ENCODE measurements at places on chromosomes 11 and 22. TPM values are rescaled to one million over a fixed set of nuclear protein-coding genes. Genes with fewer than 3 reads are reported as not detected.
A peak's percentile ranks its signal among the peaks of the same experiment; 100 is the strongest.

GRCh38 chr11:69512136-69512535 is 30.7 kb downstream of the LINC01488 start:
- no peak for DNase-seq

GRCh38 chr11:10592331-10592730 is 23.9 kb upstream of the LYVE1 start:
- DNase-seq: peak; percentile 93

GRCh38 chr22:29744902-29745301 is 21.9 kb downstream of the ZMAT5 start:
- peak; percentile 77 for DNase-seq

DNA sequence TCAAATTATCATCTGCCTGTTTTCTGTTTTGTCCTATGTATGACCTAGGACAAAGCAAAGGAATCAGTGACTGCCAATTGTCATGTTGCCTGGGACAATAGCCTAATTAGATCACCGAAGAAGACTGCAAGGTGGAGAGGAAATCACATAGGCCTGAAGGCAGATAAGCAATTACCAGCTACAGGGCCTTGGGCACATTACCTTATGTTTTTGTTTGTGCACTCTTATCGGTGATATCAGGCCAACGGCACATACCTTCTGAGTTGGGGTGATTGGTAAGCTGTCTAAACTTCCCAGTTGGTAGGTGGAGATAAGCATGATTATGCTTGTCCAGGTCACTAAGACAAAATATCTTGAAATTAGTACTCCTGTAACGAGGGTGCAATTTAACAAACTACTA is 58.1 kb upstream of the FAM181B start:
- no peak for DNase-seq

DNA sequence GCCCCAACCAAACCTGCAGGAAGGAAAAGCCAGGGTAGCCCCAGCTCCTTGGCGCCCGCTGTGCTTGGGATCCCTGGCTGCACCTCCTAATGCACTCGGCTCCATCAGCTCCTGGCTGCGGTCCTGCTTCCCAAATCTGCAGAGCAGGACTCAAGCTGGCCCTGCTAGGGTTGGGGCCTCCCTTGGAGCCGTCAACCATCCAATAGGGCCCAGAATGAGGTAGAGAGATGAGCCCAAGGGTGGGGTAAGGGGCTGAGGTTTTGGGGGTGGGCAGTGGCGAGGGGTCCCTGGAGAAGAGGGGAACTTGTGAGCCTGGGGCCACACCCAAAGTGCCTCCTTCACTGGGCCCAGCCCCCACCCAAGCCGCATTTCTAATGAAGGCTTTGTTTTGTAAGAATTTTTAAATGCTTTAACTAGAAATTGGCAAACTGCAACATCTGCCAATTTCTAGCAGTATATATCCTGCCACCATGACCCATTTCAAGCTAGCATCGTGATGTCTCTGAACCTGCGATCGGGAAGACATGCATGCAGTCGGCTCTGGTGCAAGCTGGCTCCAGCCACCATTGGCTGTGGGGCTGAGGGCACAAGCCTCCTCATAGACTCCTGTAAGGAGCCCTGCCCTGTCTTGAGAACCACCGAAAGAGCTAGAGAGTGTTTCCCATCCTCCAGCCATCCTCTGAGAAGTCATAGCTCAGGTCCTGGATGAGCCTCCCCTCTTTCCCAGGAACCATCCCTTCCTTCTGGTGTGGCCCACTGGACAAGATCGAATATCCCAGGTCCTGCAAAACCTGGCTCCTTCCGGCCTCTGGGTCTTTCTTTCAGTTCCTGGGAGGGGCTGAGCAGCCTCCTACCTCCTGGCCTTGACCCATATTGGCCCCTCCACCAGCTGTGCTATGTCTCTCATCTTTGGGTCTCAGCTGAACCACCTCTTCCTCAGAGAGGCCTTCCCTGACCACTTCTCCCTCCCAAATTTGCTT is 15.5 kb downstream of the C1QTNF6 start:
- no peak for DNase-seq

GRCh38 chr11:12944889-12945288 is 64.2 kb upstream of the RASSF10 start:
- no peak for DNase-seq

DNA sequence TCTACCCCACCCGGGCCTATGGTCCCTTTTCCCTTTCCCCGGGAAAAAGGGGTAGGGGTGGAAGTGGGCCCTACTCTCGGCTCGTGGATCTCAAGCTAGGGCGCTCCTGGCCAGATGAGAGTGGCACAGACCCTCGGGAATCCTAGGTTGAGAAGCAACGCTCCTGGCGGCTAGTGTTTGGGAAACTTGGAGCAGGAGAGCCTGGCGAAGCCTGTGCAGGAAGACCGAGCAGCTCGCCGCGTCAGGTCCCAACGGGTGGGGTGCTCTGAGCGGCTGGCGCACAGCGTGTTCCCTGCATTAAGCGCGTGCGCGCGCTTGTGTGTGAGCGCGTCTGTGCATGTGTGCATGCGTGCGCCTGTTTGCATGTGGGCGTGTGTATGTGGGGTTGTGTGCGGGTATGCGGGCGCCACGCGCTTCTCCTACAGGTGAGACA is 7.1 kb upstream of the FLI1 start:
- DNase-seq: peak; percentile 79

- DNase-seq: peak; percentile 60
Observed at GRCh38 chr11:75626889-75627529, 41.8 kb downstream of the MAP6 start.

GRCh38 chr22:19986011-19986409 is 30.6 kb downstream of the ARVCF start:
- no peak for DNase-seq

GRCh38 chr11:2100361-2101170 is 38.6 kb downstream of the IGF2 start:
- DNase-seq: no peak

DNA sequence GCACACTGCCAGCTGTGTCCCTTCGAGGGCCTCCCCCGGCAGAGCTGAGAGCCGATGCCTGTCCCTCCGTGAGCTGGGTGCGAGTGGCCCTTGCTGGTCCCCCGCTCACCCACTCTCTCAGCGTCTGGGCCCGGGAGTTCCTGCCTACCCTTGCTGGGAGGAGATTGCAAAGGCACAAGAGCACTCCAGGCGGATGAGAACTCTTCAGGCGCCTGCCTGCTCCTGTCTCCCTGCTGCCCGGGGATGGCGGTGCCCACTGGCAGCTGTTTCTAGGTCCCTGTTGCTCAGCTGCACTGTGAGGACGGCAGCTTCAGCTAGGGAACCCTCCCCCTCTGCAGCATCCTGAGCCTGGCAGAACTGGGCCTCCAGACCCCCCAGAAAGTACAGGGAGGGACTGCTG is 61.1 kb downstream of the FLRT1 start:
- DNase-seq: no peak

GRCh38 chr22:46006379-46007002 is 29.5 kb upstream of the WNT7B start:
- peak; percentile 95 for DNase-seq

DNA sequence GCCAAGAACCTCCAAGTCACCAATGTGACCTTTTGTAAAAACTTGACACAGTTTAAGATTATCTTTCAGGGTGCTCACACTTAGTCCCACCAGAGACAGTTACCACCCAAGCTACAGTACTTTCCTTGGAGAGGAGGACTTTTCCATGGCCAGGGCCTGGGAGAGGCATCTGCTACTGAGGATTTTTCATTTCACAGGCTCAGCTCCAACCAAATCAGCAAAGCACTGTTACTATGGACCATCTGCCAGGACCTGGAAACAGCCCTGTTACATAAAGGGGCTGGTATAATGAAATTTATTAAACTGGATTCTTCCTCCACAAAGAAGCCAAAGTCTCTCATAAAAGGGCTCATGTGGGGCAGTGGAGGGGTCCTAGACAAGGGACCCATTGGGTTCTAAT is 38.6 kb downstream of the SERGEF start:
- DNase-seq: no peak

DNA sequence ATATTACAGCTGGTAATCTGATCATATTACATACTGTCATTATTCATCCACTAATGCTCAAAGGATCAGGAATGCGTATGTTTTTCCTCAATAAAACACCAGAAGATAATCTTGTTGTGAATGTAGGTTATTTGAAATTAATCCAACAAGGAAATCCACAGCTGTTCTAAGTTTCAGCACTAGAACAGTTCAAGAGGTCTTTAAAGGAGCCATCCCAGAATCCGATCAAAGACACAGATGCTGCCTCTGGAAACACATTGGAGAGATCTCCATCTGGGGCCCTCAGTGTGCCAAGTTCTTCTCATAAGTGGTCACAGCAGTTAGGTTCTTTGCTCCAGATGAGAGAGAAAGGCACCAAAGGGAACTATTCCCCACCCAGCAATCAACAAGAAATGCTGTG is 1955.1 kb upstream of the RAG2 start:
- no peak for DNase-seq

DNA sequence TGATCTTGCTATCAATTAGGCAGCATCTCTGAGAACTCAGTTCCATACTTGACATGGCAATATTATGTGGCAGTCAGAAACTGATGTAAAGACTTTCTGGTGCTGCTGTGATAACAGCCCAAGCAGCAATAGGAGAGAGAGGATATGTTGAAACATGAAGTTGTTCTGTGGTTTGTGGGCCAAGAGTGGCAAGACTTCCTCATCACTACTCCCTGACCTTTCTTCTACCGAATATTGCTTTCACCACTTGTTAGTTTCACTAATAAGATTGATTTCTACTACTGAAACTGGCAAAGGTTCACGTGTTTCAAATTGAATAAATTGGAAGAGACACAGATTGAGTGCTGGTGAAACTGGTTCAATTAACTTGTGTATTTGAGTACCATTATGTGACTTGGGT is 852.6 kb upstream of the RAG2 start:
- no peak for DNase-seq

- DNase-seq: no peak
Observed at GRCh38 chr11:130550150-130550549, 101.7 kb downstream of the ADAMTS15 start.

- no peak for DNase-seq
Observed at GRCh38 chr11:69152733-69153421, 2.9 kb upstream of the SMIM38 start.

DNA sequence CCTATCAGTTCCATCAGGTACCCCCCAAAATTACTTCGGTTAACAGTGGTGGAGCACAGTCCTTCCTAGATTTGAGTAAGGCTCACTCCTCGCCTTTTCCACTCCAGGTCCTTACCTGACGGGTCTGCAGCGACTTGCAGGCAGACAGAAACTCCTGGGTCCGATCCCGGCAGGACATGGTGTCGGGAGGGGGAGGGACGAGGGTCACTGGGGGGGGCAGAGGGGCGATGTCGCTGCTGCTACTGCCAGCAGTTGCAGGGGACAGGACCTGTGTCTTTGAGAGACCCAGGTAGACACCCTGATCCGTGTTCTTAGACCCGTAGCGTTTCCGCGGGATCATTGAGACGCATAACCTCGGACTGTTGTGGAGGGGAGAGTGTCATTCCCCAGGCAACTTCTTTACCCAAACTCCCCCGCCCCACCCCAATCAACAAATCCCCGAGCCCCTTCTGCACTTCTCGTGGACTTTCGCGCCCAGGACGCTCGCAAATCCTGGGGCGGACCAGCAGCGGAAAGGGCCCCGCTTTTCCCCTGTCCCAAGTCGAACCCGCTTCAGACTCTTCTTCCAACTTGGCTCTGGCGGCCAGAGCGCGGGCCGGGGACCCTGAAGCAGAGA is 839 bp downstream of the STX5 start:
- no peak for DNase-seq

DNA sequence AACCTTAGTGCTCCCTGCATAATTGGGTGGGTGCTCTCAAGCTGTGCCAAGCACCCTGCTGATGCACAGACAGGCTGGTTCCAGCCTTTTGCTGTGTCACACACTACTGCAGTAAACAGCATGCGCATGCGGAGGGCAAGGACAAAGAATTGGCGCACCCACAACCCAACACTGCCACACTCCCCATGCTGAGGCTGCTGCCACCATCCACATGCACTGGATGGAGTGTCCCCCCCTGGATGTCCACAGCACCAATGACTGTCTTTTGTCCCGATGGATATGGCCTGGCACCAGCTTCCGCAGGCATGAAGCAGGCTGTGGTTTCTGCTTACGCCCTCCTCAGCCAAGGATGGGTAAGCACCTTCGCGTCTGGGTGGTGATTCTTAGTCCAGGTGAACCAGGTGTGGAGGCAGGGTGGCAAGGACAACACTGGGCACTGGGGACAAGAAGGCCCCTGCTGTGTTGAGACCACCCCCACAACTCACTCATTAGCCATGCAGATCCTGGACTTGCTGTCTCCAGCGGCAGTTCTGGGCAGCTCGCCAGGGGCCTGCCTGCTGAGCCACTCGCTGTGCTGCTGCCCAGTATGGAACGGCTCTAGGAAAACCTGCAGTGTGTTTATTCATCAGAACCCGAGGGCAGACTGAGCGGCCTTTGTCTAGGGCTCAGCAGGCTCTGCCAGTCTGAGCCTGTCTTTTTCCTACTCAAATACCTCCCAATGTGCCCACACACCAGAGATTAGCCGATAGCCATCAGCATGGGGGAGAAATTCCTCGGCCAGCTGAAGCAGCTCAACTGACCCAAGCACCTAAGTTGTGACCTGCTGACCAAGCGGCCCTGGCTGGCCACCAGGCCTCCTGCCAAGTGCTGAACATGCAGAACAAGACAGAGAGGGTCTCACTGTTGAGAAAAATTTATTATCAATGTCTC is 8.2 kb upstream of the NAP1L4 start:
- DNase-seq: peak; percentile 47

GRCh38 chr11:85721191-85721590 is 35.2 kb upstream of the CCDC89 start:
- DNase-seq: no peak

- no peak for DNase-seq
Observed at GRCh38 chr11:104602643-104603042, 295.6 kb downstream of the CASP12 start.

- no peak for DNase-seq
Observed at GRCh38 chr11:94032066-94032465, 10.9 kb downstream of the HEPHL1 start.

- DNase-seq: no peak
Observed at GRCh38 chr11:26782220-26782965, 60.5 kb upstream of the SLC5A12 start.

DNA sequence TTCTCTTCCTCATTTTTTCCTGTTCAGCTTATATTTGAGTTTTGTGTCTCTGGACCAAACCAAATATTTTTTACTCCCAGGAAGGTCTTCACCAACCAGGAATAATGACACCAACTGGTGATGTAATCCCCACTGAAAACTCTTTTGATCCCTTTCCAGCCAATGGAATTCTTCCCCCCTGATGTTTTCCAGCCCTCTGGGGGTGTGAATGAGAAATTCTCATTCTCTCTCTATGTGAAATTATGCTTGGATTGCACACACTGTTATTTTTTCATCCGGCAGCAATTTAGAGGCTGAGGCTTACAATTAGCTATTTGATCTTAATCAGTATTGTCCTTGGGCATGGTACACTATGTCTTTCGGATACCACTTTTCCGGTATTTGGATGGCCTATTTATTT is 39.5 kb upstream of the SLC1A2 start:
- DNase-seq: peak; percentile 42

RASGRP2 gene
- total RNA-seq: not detected

INSC gene
- total RNA-seq: 0.89 TPM

MRGPRX3 gene
- total RNA-seq: not detected

FGF4 gene
- not detected for total RNA-seq

GAS2 gene
- total RNA-seq: 0.51 TPM

P2RY2 gene
- not detected for total RNA-seq

C11orf16 gene
- total RNA-seq: not detected

GLYAT gene
- not detected for total RNA-seq

GLYATL2 gene
- total RNA-seq: 0.65 TPM

CARD18 gene
- total RNA-seq: not detected

CALCB gene
- not detected for total RNA-seq

SLC17A6 gene
- not detected for total RNA-seq

IFITM10 gene
- total RNA-seq: 67.4 TPM

ATXN10 gene
- total RNA-seq: 108 TPM
